ENCODE measurements at places on chromosomes 7 and 10. TPM values are rescaled to one million over a fixed set of nuclear protein-coding genes. Genes with fewer than 3 reads are reported as not detected.

DNA sequence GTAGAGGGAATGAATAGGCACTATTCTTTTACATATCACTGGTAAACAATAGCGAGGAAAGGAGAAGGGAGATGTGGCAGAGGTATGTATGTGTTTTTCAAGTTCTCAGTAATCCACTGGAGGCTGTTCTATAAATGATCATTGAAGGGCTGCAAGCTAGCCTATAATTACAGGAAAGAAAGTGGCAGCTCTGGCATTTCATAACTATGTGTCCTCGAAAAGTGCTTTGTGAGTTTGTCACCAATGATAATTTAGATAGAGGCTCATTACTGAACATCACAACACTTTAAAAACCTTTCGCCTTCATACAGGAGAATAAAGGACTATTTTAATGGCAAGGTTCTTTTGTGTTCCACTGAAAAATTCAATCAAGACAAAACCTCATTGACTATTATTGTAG, 235.1 kb downstream of the FOXP2 start:
- DNase-seq: no peak

GRCh38 chr10:33937036-33937730, 602.7 kb upstream of the NRP1 start:
- DNase-seq: no peak

The STEAP1 gene
- total RNA-seq: 0.27 TPM

DNA sequence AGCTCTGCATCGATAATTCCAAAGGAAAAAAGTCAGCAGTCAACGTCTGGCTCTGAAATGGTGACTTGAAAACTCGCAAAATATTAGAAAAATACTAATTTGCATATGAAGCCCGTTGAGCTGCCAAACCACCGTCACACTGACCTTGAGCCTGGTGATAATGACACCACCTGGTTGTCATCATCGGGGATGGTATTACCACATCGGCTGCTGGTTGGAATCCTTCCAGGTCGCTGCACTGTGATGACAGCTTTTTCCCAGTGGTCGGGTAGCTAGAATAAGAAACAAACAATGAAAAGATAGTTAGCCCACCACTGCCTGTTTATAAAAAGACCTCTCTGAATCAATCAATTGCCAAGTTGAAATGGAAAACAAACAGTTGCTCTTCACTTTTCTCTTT, 41.6 kb downstream of the LAMB1 start:
- no peak for DNase-seq
